Astrocyte of the hippocampus (primary cell): ENCODE measurements at places on chromosomes 5 and 9.

DNA sequence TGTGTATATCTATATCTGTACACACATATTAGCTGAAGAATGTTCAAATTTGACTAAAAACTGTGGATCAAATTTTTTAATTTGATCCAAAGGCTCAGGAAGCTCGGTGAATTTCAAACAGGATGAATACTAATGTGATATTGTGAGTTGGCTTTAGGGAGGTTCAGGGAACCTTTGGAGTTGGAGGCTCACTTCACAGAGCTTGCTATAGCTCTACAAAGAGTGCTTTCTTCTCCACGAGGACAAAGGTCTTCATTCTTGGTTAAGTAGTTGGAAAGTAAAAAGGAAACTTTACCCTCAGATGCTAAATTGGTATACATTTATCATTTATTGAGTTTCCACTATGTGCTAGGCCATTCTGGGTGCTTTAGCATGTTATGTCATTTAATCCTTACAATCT is 36.3 kb upstream of the MTAP start:
- no peak for DNase-seq

DNA sequence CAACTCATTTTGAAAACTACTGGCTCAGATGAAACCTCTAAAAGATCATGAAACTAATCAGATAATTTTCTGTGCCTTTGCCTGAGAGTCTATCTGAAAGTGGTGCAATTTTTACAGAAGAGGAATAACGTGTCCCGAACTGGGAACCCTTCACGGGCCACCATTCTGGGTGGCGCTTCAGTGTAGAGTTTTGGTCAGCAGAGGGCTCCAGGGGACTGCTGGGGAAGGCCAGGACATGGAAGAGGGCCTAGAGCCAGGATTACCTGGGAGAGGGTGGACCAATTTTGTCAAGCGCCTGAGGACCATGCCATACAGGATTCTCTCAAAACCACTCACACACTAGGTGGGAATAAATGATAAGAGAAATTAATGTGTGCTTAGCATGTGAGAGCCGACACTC is 49.7 kb upstream of the PLEKHG4B start:
- peak; percentile 62 for DNase-seq

GRCh38 chr5:54547711-54548250 is 30.2 kb downstream of the SNX18 start:
- no peak for DNase-seq

DNA sequence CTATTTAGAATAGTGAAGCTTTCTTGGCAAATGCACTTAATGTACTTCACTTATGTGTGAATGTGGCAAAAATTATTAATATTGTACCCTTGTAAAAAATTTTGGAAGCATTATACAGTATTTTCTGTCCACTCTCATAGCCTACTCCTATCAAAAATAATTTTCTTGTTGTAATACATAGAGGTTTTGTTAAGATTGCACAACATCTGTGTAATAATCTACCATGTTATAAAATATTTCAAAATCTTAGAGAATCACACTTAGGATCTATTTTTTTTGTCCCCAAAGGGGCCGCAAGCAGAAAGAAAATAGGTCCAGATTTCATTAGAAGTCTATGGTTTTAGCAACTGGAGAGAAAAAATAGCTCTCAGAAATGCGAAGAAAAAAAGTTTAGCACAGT is 945.9 kb downstream of the CDH18 start:
- DNase-seq: no peak

DNA sequence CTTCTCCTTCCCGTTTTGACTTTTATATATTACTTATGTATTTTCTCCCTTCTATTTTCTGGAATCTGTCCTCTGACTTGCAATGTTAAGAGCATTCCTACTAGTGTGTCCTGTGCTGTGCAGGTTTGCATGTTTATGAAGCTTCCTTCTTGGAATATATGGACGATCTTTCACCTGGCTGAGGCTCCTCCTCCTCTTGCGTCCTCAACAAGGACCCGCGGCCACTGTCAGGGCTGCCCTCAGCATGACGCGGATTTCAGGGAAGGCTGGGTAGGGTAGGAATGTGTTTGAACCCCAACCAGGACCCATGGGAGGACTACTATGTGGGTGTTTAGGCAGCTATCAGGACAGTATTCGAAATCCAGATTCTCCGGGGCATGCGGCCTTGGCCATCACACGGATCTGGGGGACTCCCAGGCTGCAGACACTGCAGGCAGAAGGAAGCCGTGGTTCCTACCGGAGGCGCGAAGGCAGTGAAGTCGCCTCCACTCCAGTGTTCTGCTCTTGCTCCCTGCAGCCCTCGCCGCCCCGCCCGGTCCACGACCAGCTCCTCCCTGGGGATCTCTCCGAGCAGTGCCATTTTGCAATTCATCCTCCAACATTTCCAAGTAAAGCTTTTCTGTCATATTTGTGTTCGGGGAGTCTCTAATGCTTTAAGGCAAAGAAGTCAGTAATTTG is 37.0 kb upstream of the OSMR start:
- no peak for DNase-seq

- DNase-seq: no peak
These were observed 52.1 kb downstream of the TLE1 start for GRCh38 chr9:81637276-81637675.

GRCh38 chr5:144463481-144464223 is 293.0 kb downstream of the KCTD16 start:
- no peak for DNase-seq

DNA sequence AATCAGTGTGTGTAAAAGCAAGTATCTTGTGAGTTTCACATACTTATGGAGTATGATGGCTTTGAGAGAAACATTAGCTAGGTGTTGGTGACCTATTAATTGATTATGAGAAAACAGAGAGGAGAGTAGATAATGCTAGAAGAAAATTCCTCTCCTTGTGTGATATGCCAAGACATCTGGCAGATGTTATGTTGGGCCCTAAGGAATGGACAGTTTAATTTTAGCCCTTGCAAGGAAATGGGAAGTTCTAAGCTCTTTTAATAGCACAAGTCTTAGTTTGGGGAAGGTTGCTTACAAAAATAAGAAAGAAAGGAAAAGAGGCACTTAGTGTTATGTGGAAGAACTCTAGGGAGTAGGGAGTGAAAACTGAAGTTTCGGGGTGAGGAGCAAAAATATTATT is 5.1 kb downstream of the ZNF462 start:
- no peak for DNase-seq

DNA sequence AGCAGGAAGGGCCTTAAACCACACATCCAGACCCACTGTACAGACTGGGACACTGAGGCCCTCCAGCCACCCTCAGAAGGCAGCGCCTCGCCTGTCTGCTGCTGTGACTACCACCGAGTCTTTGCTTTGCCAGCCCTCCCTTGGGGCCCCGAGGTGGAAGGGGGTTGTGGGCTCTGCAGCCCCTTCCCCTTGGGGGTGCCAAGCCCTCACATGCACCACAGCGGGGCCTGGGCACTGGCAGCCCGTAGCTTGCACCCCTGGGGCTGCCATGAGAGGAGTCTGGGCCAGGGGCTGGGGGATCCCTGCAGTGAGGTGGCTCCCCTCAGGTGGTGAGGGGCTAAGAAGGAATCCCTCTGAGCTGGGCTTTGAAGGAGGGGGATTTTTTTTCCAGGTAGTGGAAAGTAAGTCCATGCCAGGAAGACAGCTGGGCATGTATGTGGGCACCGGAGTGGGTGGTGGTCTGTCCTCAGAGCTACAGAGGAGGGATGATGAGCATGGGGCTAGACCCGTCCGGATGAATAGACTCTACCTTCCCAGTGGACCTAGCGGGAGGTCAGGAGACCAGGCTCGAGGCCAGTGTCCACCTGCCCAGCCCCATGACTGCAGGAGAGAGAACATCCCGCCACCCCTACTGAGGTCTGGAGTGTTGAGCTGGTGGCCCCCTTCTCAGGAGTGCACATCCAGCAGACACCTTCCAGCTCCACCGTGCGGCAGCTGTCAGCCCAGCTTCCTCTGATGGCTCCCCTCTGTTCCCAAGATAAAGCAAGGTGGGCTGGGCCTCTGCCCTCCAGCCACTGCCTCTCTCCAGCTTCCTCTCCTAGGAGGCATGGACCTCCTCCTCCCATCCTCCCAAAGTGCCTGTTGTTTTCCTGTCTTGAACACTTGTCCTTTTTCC is 15.9 kb downstream of the FLT4 start:
- DNase-seq: no peak

DNA sequence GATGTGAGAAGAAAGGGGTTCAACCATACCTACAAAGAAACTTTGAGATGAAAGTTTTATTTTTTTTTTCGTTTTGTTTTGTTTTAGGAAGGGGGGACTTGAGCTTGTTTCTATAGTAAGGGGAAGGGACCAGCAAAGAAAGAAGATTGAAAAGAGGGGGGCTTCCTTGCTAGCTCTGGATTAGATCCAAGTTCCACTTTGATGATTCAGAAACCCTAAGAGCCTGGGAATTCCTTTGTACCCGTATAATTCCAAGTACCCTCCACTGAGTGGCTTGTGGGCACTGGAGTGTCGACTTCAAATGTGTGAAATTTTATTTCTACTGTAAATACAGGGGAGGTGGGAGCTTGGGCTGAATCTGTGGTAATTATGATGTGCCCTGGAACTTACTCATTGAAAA is 10.9 kb downstream of the MAMDC2 start:
- DNase-seq: peak; percentile 53

DNA sequence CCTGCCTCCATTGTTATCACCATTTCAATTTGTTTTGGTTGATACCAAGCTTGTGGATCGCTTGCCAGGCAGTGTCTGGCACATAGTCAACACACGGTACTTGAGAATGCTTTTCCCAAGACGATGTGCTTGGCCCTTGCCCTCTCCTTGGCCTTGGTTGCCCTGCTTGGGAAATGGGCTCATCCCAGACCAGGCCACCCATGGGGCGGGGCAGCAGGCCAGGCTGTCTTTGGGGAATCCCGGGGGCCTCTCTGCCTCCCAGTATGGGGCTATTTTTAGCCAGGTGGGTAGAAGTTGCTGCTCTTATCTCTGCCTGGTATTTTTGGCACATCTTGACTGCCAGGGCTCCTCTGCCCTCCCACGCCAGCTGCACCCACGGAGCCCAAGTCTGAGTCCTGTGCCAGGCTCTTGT is 49.9 kb downstream of the LMX1B start:
- DNase-seq: no peak

DNA sequence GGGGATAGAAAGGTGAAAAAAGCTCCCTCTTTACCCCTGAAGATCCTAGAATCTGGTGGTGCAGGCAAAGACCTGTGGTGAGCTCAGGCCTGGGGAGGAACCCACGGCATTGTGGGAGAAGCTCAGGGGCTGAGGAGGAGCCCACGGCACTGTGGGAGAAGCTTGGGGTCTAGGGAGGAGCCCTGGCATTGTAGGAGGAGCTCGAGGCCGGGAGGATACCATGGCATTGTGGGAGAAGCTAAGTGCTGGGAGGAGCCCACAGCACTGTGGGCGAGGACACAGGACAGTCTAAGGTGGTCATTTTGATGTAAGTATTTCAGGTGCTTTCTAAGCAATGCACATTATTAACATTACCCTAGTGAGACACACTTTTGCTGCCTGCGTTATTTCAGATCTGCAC is 179.7 kb downstream of the HSD17B3 start:
- DNase-seq: no peak

- DNase-seq: no peak
These were observed 168.9 kb upstream of the PUM3 start for GRCh38 chr9:3012842-3013241.

GRCh38 chr5:152104211-152104610 is 179.6 kb upstream of the GLRA1 start:
- no peak for DNase-seq

DNA sequence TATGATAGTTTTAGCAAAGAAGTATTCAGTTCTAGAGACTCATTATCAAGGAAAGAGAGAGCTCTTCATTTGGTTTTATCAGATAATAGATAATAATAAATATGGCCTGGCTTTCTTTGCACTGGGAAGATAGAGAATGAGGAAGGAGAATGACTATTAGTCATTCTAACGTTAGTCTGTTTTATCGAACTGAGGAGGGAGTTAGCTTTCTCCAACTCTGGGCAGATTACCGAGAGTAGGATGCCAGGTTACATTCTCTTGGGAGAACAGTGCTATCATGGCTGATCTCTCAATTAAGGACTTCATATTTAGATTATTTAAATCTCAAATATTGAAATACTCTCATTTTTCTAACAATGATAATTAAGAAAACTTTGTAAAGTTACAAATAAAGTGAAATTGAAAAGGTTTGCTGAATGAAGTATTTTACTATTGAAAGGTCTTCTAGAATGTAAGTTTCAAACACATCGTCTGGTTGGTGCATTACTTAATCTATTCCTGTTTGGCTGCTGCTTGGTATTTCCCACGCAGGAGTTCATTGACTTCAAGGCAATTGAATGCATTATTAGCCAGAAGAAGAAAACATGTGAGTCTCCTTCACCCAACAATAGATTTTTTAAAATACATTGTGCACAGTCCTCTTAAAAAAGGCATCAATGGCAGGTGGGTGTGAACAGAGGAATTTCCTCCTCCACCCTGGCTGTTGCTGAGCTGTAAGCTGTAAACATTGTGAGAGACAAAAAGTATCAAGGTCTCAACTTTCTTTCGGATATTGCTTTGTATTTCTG is 140.8 kb downstream of the C9orf152 start:
- no peak for DNase-seq

- DNase-seq: no peak
These were observed 66.3 kb downstream of the TRIM32 start for GRCh38 chr9:116753389-116753788.

DNA sequence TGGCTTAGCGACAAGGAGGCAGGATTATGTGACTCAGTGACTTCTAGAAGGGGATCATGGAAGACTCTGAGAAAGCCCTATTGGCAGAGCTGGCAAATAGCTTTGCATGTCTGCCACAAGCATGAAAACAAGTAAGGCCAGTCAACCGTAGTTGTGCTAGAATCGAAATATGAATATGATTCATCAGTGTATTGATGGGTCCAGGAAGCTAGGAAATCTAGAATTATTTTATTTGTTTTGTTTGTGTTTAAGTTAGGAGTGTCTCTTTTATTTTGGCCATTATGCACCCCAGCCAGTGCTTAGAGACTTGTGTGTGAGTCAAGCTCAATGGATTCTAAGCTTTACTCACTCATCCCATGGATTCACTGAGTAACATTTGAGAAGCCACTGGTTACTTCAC is 3.8 kb upstream of the ITGA2 start:
- DNase-seq: no peak

DNA sequence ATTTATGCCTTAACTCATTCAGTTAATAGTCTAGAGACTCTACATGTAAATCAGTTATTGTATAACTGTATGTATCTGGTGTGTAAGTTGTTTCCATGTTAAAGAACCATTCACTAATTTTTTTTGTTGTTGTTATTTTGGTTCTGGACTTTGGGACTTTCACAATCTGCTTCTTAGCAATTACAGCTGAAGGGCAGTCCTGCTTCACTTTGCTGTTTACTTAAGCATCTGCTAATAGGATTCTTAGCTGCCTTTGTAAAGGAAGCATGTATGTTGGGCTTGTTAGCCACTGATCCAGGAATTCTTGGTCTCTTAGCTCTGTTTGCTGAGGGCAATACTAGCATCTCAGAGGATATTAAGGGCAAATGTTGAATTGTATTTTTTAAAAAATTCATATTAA is 97.0 kb downstream of the FOCAD start:
- DNase-seq: peak; percentile 36

GRCh38 chr9:125513668-125514413 is 193.2 kb downstream of the MAPKAP1 start:
- peak; percentile 86 for DNase-seq

GRCh38 chr9:80926611-80927010 is 762.7 kb downstream of the TLE1 start:
- DNase-seq: peak; percentile 28

- DNase-seq: no peak
These were observed 41.8 kb upstream of the FCN2 start for GRCh38 chr9:134838651-134839454.
